ENCODE measurements at places on chromosomes 2 and 18.

- DNase-seq = peak; percentile 21
These were observed 54.7 kb downstream of the ARHGAP15 start for GRCh38 chr2:143183804-143184463.

DNA sequence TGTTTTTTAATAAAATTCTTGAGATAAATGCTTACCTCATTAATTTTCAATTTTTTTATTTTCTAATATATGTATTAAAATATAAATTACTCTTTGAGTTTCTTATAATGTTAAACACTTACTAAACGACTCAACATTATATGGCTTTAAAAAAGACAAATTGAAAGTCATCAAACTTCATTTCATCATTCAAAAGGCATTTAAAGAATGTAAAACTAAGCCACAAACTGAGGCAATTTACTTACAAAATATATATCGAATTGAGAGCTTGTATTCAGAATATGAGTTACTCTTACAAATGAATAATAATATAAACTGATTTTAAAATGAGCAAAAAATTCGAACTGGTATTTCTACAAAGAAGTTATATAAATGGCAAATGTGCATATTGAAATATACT, 1262.2 kb upstream of the PIK3C3 start:
- DNase-seq = no peak

DNA sequence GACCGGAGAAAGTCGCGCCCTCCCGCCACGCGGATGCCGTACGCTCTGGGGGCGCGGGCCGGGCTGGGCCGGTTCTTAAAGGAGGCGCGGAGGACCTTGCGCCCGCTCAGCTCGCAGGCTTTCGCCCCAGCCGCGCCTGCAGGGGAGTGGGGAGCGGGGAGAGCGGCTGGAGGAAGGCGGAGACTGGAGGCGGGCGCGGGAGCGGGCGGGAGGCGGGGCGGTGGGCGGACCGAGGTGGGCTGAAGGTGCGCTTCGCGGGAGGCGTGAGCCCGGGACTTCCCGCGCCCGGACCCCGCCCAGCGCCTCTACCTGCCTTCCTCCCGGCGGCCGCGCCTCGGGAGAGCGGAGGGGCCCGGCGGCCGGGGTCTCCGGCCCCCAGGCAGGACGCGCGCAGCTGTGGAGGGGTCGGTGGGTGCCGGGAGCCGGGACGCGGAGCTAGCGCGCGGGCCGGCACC, at the start of gene ADRA2B:
Gene ADRA2B, minus strand, starts transcription at position 148 of the 455 bp plus-strand sequence. CDS start 422 bp downstream, outside the sequence.
- no peak for DNase-seq

- no peak for DNase-seq
These were observed 30.2 kb downstream of the GAREM1 start for GRCh38 chr18:32440518-32440917.

GRCh38 chr2:144650907-144651306, 131.0 kb upstream of the ZEB2 start:
- DNase-seq = no peak

- DNase-seq = peak; percentile 55
These were observed 32.2 kb downstream of the IKZF2 start for GRCh38 chr2:213119061-213119809.

DNA sequence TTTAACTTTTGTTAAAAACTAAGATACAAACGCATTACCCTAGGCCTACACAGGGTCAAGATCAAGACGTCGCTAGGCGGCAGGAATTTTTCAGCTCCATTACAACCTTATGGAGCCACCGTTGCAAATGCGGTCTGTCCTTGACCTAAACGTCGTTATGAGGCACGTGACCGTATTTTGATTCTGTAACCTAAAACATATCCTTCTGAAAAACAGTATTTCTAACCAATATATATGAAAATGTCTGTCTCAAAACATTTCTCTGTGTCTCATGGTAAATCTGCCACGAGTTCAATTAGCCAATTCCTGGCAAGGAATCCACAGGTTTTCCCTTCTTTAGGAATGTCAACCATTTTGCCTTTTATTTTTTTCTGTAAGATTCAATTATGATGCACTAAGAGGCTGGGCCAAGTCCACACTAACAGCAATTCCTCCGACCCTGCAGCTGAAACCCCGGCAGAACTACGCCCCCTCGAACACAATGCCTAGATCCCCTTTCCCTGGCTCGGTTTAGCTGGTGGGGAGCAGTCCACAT, 1.7 kb downstream of the RTN4 start:
- DNase-seq = no peak

- DNase-seq = no peak
These were observed 33.3 kb downstream of the IL1R2 start for GRCh38 chr2:102025016-102025501.

GRCh38 chr2:205171261-205171940, 510.9 kb upstream of the NRP2 start:
- DNase-seq = no peak

GRCh38 chr2:108169982-108170625, 69.7 kb upstream of the SULT1C3 start:
- DNase-seq = no peak

DNA sequence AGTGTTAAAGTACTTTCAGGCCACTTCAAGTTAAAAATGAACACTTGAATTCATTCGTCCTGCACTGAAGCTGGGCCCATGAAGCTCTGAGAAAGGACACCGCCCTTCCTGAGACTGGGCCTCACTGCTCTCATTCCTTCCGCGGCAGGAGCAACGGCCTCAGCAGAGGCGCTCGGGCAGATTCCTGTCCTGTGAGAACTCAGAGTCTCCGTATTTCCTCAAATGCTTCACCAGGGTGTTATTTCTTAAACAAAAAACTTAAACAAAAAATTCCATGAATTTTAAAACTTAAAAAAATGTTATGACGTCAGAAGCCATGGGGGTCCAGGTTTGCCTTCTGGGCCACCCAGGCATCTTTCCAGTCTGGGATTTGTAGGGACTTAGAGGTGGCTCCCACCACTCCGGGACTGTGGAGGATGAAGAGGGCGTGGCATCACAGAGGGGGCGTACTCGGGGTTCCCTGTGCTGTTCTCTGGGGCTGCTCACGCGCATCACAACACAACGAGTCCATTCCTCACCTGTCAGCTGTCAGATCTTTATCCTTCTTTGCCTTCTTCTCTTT, 115.9 kb upstream of the ASB18 start:
- no peak for DNase-seq

DNA sequence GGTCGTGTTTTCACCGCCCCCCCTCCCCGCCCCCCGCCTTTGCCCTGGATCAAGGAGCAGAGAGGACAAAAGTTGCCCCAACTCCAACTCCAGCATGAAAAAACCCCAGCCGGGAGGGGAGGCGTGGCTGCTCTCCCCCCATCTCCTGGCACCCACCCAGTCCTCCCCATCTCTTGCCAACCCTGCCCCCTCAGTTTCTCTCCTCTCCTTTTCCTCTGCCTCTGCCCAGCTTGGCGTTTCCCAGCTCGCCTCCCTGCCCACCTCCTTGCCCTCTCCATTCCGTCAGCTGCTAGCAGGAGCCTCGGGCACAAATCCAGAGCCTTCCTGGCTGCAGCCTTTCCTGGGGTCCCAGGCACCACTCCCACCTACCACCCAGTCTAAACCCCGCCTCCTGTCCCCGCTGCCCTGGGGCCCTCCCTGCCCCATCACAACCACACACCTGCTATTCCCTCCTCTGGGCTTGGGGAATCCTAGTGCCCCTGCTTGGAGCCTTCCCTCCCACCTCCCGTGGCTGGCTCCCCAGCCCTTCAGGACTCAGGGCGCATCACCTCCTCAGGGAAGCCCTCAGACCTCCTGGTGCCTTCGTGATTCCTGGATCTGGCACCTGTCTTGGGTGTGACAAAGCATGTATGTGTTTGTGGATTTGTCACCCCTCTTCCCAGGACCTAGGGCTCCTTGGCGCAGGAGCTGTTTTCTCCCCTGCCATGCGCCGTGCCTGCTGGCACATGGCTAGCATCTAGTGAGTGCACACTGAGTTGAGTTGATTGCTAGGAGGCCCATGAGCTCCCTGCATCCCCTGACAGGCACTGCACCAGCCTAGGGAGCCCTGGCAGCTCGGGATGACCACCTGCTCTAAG, 209.1 kb downstream of the TFCP2L1 start:
- DNase-seq = no peak

- DNase-seq = no peak
These were observed 2.9 kb upstream of the COQ10B start for GRCh38 chr2:197450465-197450864.

DNA sequence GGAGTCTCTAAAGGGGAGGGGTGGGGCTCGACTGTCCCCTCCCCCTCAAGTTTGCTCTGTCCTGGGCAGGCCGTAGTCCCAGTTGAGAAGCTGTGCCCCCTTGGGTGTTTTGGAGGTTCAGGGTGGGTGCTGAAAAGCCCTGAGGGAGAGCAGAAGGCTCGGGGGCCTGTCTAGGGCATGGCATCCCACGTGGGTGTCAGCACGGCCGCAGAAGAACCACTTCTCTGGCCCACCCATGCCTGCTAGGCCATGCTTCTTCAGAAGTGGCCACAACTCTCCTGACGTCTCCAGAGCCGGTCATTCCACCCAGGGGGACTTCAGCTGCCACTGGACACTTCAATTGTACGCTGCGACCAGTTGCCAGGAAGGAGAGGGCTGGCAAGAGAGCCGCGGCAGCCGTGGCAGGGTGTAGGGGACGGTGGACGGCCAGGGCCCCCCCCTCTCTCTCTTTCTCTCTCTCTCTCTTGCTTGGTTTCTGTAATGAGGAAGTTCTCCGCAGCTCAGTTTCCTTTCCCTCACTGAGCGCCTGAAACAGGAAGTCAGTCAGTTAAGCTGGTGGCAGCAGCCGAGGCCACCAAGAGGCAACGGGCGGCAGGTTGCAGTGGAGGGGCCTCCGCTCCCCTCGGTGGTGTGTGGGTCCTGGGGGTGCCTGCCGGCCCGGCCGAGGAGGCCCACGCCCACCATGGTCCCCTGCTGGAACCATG, at the start of gene INPP5D:
Gene INPP5D, plus strand, starts transcription at position 546 of the 704 bp plus-strand sequence. Its CDS starts 137 bp downstream, at position 683.
- DNase-seq = peak; percentile 86

DNA sequence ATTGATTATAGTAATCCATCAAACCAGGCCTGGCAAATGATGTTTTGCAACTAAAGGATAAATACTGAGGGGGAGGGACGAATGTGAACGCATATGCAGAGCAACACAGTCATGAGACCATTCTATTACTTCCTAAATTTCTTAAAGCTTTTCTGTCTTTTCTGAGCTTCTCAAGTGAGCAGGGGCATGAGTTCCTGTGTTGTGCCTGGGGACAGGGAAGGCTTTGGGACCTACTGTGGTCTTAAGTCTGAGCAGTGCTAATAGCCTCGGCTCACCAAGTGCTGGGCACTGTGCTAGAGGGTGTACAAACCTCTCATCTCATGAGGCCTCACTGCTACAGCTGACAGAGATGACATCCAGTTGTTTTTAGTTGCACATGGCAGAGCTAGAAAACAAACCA, 182.4 kb downstream of the NEDD4L start:
- no peak for DNase-seq

GRCh38 chr2:199903111-199903510, 8.0 kb upstream of the C2orf69 start:
- no peak for DNase-seq

DNA sequence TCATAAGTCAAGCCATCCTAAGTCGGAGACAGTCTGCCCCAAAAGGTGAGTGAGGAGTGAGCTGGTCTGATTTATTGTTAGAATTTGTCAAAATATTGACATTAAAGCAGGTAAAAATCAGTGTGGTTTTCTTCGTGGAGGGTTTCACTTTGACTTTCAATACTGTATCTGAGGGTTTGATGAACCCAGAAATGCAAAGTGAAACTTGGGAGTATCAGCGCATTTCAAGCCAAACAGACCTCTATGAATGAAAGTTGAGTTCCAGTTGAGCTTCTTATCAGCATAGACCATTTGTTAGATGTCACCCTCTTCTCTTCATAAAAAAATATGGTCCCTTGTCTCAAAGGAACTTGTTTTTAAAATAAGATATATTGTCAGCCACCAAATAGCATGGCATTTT, 21.7 kb upstream of the CXCR4 start:
- DNase-seq = no peak

DNA sequence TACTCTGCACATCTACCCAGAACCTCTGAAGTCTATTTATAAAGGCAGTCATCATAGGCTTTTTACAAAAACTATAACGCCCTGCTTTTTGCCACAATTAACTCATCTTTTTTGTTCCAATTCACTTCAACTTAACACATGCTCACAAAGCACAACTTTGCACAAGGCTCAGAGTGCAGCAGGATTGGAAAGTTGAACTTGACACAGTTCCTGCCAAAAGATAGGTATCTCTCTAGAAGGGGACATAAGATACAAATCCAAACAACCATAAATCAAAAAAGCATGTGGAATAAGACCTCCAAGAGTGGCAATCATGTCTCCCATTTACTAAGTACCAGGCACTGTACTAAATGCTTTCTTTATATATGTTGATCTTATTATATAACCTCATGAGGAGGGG, 36.2 kb downstream of the RPL37A start:
- DNase-seq = no peak

DNA sequence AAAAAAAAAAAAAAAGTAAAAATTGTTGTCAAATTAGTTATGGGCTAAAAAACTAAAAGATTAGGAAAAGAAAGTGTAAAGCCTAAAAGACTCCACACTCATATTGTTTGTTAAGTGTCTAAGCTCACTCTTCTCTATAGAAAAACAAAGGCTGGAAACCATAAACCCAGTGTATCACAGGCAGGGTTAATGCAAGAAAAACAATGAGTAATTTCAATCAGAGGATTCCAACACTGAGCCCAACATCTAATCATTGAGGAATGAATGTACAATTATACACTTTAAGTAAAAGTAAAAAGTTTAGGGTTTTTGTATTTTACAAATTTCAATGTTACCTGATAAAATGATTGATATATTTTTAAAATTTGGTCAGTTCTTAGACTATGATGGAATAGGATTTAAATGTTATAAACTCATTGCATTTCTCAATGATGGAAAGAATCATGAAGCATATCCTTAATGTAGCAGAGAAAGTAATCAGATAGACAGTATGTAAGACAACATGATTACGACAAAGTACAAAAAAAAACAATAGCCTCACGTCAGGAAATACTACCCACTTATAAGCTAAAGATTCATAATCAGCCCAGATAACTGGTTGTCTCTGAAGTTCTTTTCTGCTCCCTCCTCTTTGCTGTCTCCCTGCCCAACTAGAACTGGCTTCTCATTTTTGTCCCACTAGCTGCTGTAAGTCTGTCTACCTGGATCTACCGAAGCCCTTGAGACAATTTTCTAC, 44.5 kb upstream of the SP3 start:
- no peak for DNase-seq

- DNase-seq = no peak
These were observed 24.3 kb downstream of the CRIM1 start for GRCh38 chr2:36379710-36380448.

DNA sequence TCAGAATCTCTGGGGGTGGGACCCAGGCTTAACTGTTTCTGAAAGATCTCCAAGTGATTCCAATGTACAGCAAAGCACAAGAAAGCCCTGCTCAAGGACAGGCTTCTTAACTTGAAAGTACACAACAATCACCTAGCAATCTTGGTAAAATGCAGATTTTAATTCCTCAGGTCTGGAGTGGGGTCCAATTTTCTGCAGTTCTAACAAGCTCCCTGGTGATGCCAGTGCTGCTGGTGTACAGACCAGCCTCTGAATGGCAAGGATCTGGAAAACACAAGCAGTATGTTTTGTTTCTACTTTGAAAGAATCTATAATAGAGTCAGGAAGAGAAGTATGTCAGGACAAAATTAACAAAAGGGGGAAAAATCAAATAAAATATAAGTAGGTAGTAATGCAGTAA, 7.8 kb upstream of the TMEM163 start:
- DNase-seq = no peak

- DNase-seq = no peak
These were observed 13.6 kb downstream of the AQP12A start for GRCh38 chr2:240705204-240705791.
